ENCODE measurements at places on chromosomes 1 and 21.

DNA sequence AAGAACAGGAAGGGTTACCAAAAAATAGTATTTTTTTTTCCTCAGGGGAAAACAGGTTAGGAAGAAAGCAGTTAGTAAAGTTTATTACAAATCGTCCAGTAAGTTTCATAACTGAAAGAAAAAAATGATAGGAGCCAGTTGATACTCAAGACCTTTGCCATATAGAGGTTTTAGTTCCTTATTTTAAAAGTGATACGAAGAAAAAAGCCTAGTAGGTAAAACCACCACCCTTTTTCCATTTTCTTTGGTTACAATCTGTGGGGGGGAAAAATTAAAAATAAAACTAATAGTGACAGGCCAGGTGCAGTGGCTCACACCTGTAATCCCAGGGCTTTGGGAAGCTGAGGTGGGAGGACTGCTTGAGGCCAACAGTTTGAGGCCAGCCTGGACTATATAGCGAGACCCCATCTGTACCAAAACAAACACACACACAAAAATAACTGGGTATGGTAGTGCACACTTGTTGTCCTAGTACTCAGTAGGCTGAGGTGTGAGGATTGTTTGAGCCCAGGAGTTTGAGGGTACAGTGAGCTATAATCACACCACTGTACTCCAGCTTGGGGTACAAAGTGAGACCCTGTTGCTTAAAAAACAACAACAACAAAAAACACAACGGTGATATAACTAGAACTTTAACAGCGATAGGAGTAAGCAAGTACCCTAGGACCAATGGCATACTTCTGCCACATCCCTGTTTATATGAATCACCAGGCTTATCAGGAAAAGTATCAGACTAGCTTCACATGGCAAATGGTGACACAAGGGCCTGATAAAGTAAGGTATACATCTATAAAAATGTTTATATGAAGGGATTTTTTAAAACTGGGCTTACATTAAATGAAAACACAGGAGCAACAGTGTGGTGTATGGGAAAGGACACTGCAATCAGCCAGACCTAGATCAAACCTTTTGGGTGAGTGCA, 5.4 kb downstream of the TMEM59 start:
- no peak for DNase-seq

DNA sequence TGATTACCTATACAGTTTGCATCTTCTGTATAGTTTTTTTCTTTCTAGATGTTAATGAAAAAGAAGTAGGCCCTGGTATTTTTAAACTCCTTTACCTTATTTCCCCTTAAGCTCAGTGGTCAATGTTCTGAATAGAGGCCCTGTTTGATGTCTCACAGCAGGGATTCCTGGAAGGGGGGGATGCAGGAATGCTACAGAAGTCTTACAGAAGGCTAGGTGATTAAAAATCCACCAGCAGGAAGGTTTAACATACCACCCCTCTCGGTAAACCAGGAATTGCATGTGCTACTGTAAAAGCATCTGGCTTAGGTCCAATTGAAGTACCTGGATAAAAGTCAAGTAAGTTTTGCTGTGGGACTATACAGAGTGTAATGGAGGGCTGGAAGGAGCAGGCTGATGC, 78.3 kb downstream of the NOS1AP start:
- DNase-seq = no peak

DNA sequence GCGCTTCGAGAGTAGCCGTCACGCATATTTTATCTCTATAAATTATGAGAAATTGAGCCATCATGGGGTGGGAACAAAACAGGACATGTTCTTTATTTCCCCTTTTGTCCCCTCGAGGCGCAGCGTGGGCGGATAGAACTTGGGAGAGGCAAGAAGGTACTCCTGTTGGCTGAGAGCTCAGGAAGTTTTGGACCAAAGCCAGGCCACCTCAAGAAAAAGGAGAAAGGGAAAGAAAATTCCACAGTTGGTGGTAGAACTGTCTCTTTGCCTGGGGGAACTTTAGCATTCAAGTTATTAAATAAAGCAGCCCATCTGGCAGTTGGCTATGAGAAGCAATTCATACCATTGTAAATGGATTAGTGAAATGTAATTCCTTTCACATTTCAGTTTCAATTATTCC, 76.4 kb upstream of the DSCAM start:
- DNase-seq = no peak

GRCh38 chr1:91523482-91523881, 22.8 kb downstream of the CDC7 start:
- no peak for DNase-seq

DNA sequence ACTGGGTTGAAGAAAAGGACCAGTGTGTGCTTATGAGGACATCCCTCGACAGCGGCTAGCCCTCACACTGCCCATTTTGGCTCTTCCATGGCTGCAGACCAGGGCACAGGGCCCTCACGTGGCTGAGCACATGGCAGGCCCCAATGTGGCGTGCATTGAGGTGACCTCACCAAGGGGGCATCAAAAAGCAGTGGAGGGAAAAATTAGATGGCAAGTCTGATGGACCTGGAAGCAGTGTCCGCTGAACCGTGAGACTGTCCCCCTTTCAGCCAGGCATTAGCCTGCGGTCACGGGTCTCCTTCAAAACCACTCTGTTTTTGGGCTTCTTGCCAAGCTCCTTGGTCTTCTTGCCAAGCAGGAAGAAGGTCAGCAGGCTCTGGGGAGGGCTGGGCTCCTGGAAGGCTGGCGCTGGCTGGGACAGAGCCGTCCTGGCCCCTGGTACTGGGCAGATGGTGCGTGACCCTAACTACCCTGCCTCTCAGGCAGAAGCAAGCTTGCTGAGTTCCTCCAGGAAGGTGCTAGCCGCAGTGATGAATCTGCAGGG, 30.8 kb downstream of the TRIM67 start:
- no peak for DNase-seq

DNA sequence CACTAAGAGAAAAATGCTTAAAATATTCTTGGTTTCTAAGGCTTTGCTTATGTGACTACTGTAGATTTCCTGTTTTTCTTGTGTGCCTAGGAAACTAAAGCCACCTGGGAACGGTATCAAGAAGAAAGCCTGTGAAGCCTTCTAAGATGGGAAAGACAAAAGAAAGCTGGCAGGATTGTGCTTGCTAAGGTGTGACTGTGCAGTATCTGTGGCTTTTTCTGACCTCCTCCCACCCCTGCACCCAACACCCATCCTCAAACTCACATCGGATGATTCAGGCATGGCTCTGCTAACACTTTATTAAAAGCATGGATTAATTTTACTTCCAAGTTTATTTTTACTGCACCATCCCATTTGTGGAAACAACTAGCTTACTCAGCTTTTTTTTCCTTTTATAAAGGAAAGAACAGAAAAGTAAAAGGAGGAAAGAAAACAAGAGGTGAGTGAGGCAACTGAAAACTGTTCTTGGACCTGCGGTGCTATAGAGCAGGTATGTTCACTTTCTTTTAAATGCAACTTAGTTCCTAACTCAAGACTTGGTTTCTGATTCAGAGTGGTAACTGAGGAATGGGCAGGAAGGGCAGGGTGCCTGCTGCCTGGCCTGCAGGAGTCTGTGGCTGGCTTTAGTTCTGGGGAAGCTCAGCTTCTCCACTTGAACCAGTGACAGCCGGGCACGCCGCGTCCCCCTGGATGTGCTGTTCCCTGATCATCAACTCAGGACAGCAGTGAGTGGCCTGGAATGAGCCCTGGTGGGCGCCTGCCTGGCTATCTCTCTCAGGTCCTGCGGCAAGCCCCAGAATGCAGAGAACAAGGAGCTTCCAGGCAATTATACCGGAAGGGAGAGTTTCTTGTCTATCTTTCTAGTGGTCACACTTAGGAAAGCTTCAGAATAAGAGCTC, at the start of gene GBP6:
Gene GBP6 (plus strand): TSS at position 422 of the 899 bp plus-strand sequence. CDS start 4,493 bp downstream, outside the sequence.
- DNase-seq = no peak

- DNase-seq = no peak
Measured at GRCh38 chr21:37405629-37406028, 39.1 kb downstream of the DYRK1A start.

DNA sequence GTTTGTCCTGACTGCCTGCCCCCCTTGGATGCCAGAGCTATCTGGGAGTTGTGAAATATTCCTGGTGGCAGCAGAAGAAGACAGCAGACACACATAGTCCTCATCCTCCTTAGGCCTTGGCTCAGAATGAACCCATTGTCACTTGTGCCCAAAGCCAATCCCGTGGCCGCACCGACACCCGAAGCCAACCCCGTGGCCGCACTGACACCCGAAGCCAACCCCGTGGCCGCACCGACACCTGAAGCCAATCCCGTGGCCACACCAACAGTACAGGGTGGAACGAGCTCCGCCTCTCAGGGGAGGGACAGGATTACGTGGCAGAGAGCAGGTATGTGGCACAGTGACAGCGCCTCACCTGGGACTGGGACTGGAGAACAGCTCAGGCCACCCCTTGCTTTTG, 186.7 kb downstream of the PRDM16 start:
- DNase-seq = no peak

DNA sequence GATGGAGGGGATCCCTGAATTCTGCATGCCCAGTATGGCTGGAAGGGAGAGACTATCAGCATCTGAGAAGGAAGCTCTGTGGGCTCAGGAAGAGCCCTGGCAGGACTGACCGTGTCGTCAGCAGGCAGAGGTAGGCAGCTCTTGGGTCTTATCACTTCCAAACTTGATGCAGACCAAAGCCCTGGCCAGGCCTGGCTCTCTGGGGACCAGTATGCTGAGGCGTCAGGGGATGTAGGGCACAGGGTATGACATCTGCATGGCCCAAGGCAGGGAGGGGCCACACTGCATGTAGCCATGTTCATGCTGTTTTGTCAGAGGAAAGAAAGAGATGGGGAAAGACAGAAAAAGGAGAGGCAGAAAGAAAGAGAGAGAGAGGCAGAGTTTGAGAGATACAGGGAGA, 6.3 kb downstream of the FGR start:
- no peak for DNase-seq

- DNase-seq = no peak
Measured at GRCh38 chr21:8989261-8989711, 1532.1 kb upstream of the TPTE start.

- no peak for DNase-seq
Measured at GRCh38 chr21:41168391-41169257, 664 bp downstream of the BACE2 start.

- no peak for DNase-seq
Measured at GRCh38 chr1:16050328-16050727, 6.7 kb downstream of the CLCNKB start.
